ENCODE measurements at places on chromosomes 16 and 17. TPM values are rescaled to one million over a fixed set of nuclear protein-coding genes. Genes with fewer than 3 reads are reported as not detected.

The VMO1 gene
- total RNA-seq: not detected

The CRISPLD2 gene
- total RNA-seq: 7.2 TPM

The CCL5 gene
- total RNA-seq: 0.11 TPM

The NR1D1 gene
- total RNA-seq: 9.5 TPM

The FBXL16 gene
- 0.51 TPM for total RNA-seq

The DHRS7C gene
- total RNA-seq: not detected

The MMP25 gene
- total RNA-seq: 0.05 TPM

The HOXB8 gene
- total RNA-seq: 13.8 TPM

The CACNG5 gene
- not detected for total RNA-seq

The CSH1 gene
- total RNA-seq: not detected

The KCNAB3 gene
- 0.10 TPM for total RNA-seq

DNA sequence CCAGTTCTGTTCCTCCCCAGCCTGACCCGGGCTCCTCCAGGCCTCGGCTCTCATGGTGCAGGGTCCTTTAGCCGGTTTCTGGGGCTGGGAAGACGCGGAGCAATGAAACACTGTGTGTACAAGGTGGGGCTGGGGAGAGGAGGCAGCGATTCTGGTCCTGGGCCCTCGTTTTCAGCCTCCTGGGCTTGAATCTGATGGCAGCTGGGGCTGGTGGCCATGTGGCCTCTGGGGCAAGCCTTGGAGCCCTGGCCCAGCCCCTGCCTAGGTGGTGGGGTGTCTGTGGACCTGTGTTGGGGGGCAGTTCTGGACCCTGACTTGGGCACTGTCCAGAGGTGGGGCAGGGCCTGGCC is 4.1 kb downstream of the FOXJ1 start:
- no peak for DNase-seq

DNA sequence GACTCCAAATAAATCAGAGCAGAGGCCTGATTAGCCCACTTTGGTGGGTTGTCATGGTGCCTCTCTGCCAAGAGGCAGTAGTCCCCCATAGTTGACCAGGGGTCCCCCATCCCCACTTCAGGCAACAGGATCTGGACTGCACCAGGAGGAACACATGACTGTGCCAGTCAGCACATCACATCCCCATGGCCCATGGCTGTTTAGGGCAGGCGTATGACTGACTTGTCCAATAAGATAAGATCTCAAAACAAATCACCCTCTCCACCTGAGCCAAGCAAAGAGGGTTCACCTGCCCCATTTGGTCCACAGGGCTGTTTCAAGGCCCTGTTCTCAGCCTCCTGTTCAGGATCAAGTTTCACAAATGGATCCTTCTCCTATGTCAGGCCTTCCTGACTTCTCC is 93.3 kb downstream of the C16orf78 start:
- DNase-seq: no peak

- DNase-seq: no peak
These were observed 688 bp downstream of the ADAP2 start for GRCh38 chr17:30922235-30923030.

DNA sequence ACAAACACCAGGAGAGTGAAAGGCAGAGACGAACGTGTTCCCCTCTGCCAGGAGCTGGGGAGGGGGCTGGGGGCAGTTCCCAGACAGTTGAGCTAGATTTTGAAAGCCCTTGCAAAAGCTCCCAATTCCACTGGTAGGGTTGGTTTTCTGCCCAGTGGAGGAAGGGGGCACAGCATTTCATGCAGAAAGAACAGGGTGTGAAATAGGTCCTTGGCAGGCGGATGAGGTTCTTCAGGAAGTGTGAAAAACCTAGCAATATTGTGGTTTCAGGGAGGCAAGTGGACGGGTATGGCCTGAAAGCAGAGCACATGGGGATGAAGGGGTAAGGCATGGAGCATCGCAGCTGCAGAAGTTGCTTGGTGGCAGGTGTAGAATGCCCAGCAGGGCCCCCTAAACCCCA is 248.3 kb downstream of the KATNIP start:
- DNase-seq: no peak

GRCh38 chr17:81453076-81453475 is 57.8 kb downstream of the BAHCC1 start:
- DNase-seq: no peak

DNA sequence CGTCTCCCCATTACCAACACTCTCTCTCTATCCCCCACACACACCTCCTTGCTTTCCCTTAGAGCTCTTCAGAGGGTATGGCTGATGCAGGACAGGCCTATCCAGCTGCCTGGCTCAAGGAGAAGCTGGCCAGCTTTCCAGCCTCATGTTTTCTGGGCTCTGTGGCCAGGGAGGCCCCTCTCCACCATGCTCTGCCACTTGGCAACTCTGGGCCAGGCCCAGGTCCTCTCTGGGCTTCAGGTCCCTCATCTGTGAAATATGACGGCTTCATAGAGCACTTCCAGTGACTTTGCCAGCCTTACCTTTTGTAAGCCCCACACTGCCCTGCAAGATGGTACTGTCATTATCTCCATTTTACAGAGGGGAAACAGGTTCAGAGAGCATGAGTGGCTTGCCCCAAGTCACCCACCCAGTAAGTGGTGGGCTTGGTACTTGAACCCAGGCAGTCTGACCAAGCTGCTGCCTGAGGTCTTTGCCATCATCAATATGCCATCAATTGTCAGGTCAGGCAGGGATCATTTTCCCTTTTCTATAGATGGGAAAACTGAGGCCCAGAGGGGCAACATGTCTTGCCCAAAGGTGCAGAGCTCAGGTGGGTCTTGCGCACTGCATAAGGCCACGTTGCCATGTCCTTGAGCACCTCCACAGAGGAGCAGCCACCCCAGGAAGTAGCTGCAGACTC is 548 bp upstream of the ADGRG5 start:
- no peak for DNase-seq

DNA sequence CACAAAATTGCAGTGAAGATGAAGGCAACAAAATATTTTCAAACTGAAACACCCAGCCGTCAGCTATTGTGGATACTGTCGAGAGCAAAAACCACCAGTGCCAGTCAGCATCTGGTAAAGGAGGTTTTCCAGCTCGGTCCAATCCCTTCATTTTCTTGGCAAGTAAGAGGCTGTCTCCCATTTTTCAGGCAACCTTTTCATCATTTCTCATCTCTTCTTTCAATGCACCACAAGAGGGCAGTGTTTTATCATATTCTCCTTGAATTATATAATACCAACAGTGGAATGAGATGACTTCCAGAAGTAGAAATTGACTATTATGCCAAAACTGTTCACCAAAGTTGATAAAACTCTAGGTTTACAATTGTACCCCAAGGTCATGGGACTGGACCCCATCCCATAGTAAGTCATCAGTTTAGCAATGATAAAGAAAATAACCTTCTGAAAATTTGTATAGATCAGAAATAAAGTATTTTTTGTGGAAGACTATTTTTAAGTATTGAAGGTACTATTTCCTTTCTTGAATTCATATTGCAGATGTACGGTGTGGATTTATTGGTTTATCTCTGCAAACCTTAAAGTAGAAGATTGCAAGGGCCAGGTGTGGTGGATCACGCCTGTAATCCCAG is 16.8 kb downstream of the NQO1 start:
- peak; percentile 73 for DNase-seq

DNA sequence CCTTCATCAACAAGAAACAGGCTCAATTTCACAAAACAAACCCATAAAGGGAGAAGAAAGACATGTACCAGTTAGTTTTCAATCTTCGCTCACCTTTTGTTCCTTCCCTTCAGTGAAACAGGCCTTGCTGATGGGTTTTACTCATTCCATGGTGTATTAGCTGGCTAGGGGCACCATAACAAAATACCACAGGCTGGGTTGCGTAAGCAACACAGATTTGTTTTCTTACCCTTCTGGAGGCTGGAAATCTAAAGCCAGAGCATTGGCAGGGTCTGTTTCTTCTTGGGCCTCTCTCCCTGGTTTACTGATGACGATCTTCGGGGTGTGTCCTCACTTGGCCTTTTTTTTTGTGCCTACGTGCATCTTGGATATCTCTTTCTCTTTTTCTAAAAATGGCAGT is 383.4 kb upstream of the RBFOX1 start:
- no peak for DNase-seq

GRCh38 chr17:64051153-64051552 is 30.7 kb upstream of the ICAM2 start:
- no peak for DNase-seq

GRCh38 chr16:49932946-49933345 is 77.0 kb upstream of the ZNF423 start:
- peak; percentile 57 for DNase-seq

DNA sequence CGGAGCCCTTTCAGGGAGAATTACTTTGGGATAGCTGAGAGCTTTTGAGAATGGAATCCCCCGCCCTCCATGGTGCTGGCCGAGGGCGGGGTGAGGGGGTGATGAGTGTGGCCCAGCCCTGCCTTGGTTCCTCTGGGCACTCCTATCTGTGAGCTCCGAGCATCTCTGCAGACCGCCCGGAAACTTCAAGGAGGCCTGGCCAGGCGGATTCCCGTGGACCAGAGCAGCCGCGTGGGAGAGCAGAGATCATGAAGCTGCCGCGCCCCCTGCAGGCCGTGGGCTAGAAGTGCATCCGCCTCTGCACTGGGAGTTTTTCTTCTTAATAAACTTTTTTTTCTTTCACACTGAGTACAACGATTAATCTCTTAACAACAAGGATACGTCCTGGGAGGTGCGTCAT is 392.9 kb upstream of the EEF2KMT start:
- DNase-seq: no peak

DNA sequence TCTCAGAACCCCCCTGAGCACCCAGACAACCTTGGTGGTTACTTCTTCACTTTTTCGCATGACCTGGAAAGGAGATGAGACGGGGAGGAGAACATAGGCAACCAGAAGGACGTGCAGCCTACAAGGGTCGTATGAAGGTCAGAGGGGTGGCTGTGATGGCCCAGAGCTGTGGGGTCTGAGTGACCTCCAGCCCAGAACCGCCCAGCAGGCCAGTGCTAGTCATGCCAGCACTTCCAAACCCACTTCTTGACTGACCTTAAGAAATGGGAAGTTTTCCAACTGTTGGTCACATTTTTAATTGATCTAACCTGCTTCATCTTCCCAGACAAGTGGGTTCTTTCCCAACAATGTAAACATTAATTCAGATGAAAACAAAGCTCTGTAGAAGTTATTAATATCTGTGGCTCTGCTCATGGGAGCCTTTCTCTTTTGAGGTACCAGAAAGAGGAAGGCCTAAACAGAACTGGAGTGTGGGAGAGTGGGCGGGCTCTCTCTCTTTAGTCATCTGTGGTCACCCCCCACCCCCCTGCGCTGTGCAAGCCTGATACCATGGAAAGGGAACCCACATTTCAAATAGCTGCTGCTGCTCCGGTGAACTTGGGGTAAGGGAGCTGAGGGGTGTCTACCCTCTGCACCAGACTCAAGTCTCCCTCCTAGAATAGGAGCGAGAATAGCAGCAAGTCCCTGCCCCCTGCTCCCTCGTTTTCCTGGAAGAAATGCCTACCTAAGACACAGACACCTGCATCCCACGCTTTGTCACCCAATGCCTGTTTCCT is 101.6 kb downstream of the RAB11FIP4 start:
- no peak for DNase-seq

- peak; percentile 61 for DNase-seq
These were observed 22.0 kb upstream of the FLCN start for GRCh38 chr17:17258998-17259397.

- no peak for DNase-seq
These were observed 30.8 kb upstream of the GUCY2D start for GRCh38 chr17:7971651-7972050.

DNA sequence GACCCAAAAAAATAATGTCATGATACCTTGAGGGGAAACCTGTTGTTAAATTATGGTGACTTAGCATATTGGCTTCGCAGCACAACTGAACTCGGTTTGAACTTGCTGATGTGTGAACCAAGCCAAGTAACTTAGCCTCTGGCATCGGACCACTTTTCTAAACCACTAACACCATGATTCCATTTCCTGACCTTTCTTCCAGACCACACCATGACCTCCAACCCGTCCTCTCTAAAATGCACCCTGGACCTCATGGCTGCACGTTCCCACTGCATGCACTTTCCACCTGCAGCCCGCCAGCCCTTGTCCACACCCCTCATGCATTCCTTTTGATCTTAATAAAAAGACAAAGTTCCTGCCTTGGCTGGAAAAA is 29.3 kb downstream of the DYNLRB2 start:
- DNase-seq: no peak

DNA sequence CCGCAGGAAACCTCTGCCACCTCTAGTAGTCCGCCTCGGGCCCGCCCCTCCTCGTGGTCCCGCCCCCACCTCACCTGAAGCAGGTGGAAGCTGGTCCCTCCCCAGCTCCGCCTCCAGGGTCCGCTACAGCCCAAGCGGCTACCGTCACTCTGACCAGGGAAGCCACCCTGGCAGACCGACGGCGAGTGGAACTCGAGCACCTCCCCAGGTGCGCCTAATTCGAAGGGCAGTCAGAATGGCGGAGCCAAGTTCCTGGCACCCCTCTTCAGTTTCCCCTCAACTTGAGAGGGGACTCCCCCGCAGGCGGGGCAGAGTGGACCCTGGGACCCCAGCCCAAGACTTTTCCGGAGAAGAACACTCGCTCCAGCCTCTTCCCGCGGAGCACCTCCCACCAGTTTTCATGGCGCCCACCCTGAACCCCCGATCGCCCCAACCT is 507 bp downstream of the FHOD1 start:
- no peak for DNase-seq

- no peak for DNase-seq
These were observed 142.5 kb downstream of the PARN start for GRCh38 chr16:14487579-14487978.

GRCh38 chr17:36136439-36136838 is 32.8 kb downstream of the CCL4 start:
- DNase-seq: no peak

DNA sequence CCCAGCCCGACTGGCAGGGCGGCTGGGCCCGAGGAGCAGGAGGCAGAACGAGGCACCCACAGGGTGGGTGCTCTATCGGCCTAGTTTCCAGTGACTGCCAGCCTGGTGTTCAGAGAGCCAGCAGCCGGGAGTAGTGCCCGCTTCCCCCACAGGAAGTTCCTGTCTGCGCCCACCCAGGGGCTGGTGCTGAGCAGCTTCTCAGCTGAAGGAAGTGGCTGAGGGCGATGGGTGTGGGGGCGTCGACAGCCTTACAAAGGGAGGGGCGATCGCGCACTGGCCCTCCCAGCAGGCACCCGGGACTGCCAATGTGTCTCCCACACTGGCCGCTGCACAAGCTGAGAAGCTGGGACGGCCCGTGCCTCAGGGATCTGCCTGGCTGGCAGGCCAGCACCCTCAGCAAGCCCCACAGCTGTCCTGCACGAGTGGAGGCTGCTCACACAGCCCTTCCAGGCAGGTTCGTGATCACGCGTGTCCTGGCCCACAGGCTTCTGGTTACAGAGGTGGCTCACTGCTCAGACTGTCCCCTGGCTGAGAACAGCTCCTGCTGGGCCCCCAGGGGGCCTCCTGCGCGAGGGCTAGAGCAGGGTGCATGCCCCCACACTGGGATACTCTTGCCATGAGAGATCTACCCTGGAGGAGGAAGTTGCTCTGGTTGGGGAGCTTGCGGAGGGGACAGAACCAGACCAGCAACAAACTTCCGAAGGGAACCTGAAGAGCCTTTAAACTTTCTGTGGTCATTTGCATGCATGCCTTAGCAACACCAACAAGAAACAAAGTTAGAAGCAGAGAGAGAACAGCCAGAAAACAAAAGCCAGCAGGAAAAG is 2.5 kb downstream of the RNF166 start:
- no peak for DNase-seq
